ENCODE measurements at places on chromosomes 6 and 20. TPM values are rescaled to one million over a fixed set of nuclear protein-coding genes. Genes with fewer than 3 reads are reported as not detected.

DNA sequence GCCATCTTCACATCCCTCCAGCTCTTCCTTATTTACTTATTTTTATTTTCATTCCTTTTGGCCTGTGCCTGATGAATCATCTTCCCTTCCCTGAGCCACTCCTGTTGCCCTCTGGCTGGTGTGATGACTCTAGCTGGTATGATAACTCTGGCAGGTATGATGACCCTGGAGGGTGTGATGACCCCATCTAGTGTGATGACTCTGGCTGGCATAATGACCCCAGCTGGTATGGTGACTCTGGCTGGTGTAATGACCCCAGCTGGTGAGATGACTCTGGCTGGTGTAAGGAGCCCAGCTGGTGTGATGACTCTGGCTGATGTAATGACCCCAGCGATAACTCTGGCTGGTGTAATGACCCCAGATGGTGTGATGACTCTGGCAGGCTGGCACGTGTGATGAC, 426.8 kb downstream of the QKI start:
- DNase-seq, result no peak

- DNase-seq, result peak; percentile 68
Observed at GRCh38 chr6:37456126-37456525, 23.1 kb downstream of the CMTR1 start.

The LCA5 gene
- polyA plus RNA-seq, result 4.4 TPM

DNA sequence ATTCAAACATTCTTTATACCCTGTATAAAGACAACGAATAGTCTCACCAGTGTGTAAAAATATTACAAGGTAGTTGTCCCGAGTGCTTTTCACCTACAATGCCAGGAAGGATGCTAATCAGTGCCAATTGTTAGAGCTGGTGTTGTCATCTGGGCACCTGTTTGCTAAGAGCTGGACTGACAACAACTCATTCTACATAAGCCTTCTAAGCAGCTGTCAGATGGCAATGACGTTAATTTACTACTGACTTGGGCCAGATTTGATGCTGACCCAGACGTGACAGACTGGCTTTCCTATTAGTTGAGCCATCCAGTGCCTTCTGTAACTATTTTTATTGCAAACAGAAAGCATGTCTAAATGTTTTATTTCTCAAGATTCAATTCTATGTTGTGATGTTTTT, 355.2 kb downstream of the ADGRB3 start:
- peak; percentile 7 for DNase-seq

The SGK2 gene
- polyA plus RNA-seq, result 2.5 TPM

Measured in muscle of back (tissue), 13 donors.